ENCODE measurements at places on chromosomes 6 and 20.

DNA sequence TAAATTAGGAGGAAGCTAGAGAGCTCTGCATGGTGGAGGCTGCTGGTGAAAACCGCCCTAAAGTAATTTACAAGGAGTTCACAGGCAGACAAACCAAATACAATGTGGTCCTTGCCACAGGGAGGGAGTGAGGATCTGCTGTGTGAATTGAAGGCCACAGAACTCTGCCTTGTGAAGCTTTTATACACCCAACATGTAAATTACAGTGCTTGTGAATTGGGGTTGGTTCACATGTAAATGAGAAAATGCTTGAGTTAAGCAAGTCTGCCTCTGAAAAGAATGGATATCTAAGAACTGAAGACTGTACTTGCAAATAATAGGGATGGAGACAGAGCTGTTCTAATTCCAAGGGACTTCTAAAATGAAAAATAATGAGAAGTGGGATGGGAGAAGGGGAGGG is 194.2 kb downstream of the SLC35F1 start:
- no peak for DNase-seq

DNA sequence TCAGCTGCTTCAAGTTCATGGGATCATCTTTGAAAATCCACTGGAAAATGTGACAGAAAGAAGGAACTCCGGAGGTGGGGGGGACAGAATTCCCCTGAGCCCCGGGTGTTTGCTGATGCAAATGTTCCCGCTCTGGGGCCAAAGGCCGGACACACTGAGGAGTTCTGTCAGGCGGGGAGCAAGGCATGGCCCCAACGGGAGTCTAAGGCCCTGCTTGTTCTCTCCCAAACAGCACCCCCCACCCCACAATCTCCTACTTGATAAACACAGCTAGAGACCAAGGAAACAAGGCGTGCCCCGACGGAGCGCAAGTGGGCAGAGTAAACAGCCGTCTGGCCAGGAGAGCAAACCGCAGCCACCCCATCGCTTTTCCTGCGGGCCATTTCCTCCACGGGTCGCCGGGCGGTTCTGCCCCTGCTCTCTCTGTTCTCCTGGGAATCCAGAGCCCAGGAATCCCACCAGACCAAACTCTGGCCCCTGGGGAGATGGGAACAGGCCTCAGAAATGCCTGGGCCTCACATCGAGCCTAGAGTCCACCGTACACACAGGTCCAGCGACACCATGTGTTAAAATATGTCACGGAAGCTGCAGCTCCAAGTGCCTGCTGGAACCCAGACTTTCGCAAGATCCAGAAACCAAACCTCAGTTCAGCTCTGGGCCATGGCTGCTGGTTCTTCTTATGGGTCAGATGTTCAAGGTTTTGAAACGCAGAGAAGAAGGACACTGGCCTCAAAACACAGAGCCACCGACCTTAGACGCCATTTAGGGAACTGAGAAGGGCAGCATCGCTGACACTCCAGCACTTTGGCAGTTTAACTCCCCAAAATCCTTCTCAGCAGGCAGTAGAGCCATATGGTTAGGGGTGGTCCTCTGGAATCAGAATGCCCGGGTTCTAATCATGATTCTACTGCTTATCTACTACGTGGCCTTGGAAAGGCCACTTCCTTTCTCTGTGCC is 104.2 kb downstream of the PREX1 start:
- DNase-seq: no peak

DNA sequence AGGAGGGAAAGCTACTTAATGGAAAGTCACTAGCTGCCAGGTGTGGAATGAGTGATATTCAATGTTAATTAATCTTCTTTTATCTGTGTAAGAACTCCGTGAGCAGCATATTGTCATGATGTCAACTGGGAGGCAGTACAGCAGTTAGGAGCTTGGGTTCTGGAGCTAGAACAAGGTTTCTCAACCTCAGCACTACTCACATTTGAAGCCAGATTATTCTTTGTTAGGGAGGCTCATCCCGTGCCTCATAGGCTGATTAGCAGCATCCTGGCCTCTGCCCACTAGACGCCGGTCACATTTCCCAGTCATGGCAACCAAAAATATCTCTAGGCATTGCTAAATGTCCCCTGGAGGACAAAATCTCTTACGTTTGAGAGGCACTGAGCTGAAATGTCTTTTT is 41.2 kb downstream of the BCAS1 start:
- DNase-seq: no peak

DNA sequence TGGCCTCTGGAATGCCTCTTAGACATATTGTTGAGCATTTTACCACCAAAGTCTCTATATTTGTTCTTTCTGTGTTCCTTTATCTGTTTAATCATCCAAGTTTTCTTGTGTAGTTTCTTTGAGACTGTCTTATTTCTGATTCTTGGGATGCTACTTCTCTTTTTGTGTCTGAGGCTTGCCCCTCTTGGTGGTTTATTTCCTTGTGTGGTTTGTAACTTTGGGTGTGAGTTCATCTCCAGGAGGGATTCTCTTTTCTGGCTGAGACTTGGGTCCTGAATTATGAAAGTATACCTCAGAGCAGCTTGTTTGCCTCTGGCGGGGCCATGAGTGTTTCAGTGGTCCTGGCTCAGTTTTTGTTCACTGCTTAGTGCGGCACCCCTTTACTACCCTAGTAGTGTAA is 33.9 kb downstream of the PPARD start:
- no peak for DNase-seq

- DNase-seq: no peak
These were observed 88.4 kb upstream of the CEP85L start for GRCh38 chr6:118739696-118740353.
